MV-4-11 (cell line): ENCODE measurements at places on chromosomes 5 and 9.

DNA sequence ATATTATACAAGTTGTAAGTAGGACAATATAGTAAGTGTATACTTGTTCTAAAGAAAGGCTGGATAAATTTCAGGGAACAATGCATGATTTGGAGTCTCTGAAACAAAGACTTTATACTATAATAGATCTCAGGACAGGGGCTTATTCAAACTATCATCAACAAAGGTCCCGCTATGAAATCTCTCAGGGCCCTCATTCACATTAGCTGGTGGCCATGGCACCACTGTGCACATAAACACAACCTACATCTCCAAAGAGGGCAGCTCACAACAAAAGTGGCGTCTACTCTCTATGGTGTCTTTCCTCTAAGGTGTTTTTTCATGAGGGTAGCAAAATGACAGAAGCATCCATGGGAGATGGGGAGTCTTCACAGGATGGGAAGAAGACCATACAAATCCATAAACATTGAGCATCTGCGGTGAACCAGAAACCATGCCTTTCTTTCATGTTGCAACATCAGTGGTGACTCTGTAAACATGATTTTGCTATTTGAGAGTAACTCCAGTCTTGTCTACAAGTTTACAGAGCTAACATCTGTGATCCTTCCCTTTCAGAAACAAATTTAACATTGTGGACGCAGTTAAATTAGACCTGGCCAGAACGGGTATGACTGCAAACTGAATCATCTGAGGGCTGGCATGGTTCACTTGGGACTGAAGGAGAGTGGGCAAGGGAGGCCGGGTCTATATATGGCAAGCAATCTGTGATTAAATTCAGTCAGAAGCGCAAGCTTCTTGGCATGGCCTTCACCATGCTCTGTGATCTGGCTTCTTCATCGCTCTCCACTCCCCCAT, 5.5 kb downstream of the TTLL11 start:
- DNase-seq: no peak

- DNase-seq: no peak
Measured at GRCh38 chr5:112895682-112896081, 26.3 kb downstream of the REEP5 start.

DNA sequence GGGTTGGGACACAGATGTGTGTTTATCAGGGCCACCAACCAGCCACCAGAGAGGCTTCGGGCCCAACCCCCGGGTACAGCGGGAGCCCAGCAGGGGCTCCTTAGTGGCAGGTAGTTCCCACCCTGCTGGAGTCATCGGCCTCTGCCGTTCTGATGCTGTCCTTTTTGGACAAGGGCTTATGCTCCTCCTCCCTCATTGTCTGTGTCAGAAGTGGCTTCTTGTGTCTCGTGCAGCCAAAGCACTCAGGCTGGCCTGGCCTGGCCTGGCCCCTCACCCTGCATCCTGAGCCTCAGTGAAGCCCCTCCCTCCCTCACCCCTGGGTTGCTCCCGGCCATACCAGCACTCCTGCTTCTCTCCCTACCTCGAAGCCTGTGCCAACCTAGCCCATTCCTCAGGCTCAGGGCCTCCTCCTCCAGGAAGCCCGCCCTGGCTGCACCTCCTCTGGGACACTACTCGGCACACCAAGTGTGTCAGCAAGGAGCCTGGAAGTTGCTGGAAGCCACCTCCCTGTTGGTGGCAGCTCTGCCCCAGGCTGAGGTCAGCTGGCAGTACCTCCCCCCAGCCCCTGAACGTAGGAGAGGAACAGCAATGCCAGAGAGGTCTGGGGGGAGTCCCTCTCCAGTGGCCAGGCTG, 4.1 kb upstream of the UBAC1 start:
- DNase-seq: no peak

GRCh38 chr9:91690540-91691249, 259.3 kb downstream of the ROR2 start:
- DNase-seq: no peak

- no peak for DNase-seq
Measured at GRCh38 chr9:123608104-123608503, 252.1 kb downstream of the CRB2 start.

- peak; percentile 75 for DNase-seq
Measured at GRCh38 chr9:36127652-36128244, 8.8 kb upstream of the GLIPR2 start.

DNA sequence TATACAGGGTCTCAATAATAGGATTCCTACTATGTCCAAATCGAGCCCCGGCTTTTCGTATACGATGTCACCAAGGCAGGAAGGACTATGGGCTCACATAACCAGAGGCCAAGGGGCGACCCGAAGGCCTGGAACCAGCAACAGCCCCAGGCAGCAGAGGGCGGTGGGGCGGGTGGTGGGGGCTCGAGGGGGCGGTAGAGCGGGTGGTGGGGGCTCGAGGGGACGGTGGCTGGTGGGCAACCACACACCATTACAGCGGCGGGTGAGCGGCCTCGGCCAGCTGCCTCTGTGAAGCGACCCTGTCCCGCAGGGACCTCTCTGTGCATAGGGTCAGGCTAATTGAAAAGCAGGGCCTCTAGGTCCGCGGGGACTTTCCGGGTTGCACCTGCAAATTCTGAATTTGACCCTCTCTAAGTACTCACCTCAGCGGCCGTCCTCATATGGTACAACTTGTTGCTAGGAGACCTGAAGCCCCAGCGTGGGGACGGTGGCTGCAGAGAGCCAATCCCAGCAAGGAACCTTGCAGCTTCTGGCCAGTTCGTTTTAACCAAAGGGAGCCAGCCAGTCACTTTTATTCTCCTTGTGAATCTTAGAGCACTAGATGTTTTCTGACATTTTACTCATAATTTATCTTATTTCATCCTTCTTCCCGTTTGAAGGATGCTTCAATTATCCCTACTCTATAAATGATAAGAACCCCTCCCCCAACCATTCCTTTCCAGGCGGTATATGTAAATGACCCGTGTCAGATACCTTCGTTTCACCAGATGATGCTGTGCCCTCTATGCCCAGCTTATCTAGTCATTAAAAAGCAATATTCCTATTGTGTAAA, at the start of gene NME5:
Gene NME5 (minus strand): TSS at position 480 of the 832 bp plus-strand sequence. CDS start 648 bp downstream, outside the sequence.
- DNase-seq: peak; percentile 6

DNA sequence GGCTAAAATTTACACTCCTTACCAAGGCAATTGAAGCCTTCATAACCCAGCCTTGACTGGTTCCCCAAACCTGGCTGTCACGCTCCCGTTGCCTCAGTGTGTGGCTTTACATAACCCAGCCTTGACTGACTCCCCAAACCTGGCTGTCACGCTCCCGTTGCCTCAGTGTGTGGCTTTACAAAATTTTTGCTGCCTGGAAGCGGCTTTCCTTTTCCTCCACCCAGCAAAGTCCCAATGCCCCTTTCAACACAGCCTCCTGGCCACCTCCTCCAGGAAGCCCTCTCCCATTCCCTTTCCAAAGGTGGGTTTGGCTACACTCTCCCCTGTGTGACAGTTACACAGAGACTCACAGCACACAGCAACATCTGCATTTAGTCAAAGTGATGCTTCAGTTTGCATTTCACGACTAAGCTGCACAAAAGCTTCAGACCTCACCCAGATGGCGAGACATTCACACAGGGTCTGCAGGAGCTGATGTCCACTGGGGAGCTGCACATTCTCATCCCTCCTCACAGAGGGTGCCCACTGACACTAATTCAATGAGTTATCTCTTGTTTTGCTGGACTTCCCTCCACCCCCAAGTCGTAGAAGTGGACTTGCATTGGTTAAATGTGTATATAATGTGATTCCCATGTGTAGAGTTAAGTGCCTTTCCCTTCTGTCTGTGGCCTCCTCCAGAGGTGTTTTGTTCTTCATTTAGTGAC, 156.6 kb upstream of the PHYKPL start:
- DNase-seq: no peak

- DNase-seq: no peak
Measured at GRCh38 chr9:119792242-119792641, 423.0 kb upstream of the BRINP1 start.

DNA sequence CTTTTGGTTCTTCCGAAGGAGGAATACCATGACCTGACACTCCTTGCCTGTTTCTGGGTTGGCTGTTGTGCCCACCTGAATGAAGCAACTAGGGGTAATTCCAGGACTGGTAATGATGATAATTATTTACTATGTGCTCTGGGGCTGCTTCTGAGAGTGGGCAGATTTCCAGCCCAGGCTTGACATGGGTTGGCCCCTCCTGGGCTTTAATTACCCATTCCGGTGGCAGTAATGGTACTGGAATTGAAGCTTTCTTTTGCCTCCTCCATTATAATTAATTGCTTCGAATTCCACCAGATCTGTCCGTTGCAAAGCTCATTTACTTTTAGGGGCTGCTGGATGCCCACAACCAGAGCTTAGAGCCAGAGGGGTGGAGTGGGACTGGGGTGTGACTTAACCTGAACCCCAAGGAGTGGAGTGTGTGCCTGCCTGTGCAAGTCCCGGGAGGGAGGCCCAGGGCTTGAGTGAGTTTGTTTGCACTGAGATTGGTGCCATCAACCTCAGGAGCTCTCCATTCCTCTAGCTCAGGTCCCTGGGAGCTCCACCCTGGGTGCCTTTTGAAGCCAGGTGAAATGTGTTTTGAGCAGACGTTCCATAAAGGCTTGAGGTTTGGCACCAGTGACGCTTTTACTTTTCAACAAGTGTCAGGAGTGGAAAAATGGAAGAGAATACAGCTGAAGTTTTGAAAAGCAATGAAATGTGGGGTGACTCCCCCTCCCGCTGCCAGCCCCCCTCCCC, 214.6 kb downstream of the PDZD2 start:
- DNase-seq: no peak

- peak; percentile 45 for DNase-seq
Measured at GRCh38 chr9:108049671-108050494, 560.3 kb upstream of the KLF4 start.
